Activated CD4-positive, alpha-beta T cell treated with anti-CD3 and anti-CD28 coated beads, Interleukin-2, Interleukin-6, amounts not matched to agents 100 ng/mL and 50 ng/mL, durations not matched to agents 16 hours and 8 hours (primary cell): ENCODE measurements at places on chromosomes 7 and 10.

DNA sequence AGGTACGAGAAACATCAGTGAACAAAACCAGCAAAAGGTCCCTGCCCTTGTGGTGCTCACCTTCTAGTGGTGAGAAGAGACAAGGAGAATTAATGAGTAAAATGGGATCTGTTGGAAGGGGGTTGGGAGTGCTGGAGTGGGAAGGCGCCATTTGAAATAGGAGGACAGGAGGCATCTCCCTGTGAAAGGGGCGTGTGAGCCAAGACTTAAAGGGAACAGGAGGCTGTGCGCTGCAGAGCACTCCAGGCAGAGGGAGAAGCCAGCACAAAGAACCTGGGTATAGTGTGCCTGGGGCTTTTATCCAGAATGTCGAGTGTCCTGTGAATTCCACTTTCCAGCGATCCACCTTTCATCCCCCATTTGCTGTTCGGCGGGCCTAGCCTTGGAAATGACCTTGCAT lies 497.9 kb upstream of the GALNT17 start:
- DNase-seq: no peak

GRCh38 chr10:119225083-119225658 lies 17.8 kb downstream of the GRK5 start:
- DNase-seq: no peak

GRCh38 chr7:5677538-5678294 lies 103.7 kb downstream of the RNF216 start:
- peak; percentile 58 for DNase-seq

GRCh38 chr10:16609211-16609610 lies 87.5 kb upstream of the C1QL3 start:
- DNase-seq: no peak

DNA sequence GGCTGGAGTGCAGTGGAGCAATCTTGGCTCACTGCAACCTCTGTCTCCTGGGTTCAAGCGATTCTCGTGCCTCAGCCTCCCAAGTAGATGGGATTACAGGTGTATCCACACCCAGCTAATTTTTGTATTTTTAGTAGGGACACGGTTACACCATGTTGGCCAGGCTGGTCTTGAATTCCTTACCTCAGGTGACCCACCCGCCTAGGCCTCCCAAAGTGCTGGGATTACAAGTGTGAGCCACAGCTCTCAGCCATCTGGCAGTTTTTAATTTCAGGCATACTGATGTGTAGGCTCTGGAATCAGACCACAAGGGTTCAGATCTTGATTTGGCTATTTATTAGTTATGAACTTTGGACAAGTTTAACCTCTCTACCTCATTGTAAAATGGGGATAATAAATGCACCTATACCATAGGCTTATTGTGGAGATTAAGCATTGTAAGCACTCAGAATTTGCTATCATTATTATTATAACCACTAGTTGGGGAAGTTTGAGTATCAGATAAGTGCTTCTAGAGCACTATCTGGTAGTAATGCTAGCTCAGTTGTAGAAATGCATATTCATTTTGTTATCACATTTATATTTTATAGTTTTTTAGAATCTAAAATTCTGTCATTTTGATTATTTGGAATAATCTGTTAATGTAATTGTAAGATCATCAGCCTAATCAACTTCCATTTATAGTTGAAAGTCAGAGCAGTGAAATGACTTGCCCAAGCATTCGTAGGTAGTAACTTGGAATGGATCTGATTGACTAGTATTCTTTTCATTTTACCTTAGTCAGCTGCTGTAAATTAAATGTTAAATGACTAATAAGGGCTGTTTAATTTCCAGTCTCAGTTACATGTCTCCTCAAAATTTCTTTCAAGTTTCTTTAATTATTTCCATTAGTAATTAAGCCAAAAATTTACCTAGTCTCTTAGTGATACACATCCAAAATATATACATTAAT lies 22.5 kb downstream of the KMT2E start:
- no peak for DNase-seq

DNA sequence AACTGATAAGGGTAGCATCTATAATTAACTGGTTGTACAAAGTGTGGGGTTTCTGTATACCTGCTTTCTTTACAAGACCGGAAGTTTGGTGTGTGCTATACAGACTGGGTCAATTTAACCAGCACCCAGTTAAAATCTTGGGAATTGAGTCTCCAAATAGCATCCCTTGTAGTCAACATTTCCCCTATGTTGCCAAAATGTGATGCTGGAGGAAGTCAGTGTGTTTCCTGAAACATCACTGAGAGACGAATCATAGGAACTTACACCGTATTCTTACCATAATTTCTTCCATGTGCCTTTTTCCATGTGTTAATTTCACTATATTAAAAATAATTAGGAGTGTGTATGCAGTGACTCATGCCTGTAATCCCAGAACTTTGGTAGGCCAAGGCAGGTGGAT lies 1.7 kb downstream of the AKR1C4 start:
- DNase-seq: no peak

- peak; percentile 59 for DNase-seq
Measured at GRCh38 chr10:23994459-23995046, 214.4 kb upstream of the KIAA1217 start.

DNA sequence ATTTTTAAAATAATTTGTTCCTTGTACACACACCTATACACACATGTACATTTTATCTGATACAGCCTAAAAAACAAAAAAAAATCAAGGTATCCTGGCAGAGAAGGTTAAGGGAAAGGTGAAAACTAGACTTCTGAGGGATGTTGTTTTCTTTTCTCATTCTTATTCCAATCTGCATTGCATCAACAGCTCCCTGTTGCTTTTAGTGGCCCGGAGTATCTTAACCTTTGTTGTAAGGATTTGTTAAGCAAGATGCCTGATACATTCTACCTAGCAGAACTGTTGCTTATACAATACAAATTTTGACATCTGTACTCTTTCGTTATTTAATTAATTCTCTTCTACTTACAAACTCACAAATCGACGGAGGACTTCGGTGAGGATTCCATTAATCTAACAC lies 167.4 kb downstream of the GNAI1 start:
- no peak for DNase-seq

- peak; percentile 26 for DNase-seq
Measured at GRCh38 chr10:59240582-59241183, 64.2 kb downstream of the PHYHIPL start.

DNA sequence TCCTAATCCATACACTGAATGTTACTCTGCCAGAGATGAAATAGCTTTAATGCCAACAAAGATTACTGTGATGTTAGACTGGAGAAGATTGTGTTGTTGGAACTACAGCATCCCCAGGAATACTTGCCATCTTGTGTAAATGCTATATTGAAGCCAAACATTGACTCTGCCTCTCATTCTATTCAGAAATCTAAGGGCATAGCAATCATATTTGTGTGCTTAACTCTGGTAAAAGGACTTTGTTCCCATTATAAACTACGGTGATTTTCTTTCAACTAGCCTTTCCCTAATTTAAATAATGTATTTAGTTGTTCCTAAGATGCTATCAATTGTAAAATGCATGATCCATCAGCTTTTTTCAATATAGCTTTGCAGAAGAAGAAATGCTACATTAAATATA lies 498.4 kb upstream of the LRRN3 start:
- no peak for DNase-seq

GRCh38 chr7:23955145-23955544 lies 245.1 kb downstream of the STK31 start:
- peak; percentile 29 for DNase-seq

DNA sequence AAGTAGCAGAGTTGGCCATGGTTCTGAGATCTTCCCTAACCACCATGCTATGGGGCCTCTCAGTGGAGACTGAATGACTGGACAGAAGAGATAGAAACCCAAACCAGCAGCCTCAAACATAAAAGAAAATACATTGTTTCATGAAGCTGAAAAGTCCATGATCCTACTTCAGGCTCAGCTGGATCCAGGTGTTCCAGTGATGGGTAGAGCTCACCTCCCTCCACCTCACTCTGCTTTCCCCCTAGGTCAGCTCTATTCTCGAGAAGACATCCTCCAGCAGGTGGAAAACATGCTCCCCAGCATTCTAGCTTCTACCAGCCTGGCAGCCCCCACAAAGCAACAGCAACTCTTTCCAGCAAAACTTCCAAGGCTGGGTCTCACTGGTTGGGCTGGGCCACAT lies 132.1 kb downstream of the OAT start:
- DNase-seq: no peak

DNA sequence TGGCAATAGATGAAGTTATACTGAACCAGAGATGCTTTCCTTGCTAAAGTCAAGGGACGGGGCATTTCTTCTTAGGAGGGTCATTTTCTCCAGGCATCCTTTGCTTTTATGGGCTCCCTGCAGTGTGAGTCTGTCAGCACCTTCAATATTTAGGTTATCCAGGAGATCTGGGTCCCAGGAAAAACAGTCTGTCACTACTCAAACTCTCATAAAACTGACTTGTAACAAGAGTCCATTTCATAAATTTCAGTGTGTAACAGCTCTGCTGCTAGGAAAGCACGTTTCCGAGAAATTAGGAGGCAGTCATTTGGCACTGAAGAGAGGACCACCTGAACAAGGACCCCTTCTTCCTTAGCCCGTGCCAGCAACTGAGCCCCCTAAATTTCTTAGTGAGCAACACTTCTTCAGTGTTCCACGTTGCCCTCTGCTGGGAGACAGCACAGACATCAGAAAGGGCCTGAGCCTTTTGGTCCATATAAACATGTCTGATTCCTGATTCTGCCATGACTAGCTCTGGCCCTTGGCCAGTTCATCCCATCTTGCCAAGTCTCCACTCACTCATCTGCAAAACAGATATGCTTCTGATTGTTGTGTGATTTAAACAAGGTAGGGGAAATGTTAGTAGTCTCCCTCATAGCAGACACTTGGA lies 7.2 kb downstream of the GCC1 start:
- DNase-seq: no peak

GRCh38 chr7:159114981-159115380 lies 29.7 kb downstream of the VIPR2 start:
- no peak for DNase-seq

DNA sequence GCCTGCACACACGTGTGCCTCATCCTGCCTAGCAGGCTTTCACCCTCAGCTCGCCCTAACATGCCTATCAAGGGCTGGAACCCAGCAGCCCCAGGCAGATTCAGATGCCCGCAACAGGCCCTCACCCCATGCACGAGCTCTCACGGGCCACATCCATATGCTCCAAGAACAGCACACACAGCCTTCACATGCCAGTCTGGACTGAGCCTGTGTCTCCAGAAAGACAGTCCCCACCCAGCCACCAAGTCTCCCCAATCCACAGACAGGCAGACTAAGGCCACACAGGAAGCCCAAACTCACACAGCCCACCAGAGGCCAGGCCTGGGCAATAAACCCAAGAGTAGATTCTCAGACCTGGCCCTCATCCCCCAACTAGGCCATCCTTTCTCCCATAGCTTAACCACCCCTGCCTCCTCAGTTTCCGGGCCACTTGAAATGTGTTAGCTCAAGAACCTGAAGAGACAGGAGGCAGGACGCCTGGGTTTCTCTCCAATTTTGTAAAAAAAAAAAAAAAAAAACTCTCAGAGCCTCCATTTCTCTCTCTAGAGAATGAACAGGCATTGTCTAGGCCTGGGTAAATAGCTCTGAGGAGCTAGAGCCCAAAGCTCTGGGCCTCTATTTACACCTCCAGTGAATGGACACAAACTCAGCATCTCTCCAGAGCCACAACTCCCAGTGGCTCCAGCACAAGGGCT lies 6.8 kb downstream of the LDB1 start:
- peak; percentile 49 for DNase-seq

DNA sequence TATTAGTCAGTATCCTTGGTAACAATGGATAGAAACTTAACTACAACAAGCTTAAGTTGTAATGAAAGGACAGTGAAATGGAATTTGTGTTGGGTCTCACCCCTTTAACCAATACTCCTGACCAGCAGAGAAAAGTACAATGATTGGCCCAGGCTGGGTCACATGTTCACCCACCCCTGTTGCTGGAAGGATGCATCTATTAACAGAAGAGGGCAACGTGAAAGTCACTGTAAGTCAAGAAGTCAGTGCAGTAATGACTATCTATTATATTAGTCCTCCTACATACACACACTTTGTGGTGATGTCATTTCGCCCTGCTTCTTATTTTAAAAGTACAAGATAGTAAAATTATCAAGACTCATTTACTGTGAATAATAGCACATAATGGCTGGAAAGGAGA lies 16.2 kb downstream of the PNLIPRP2 start:
- no peak for DNase-seq

DNA sequence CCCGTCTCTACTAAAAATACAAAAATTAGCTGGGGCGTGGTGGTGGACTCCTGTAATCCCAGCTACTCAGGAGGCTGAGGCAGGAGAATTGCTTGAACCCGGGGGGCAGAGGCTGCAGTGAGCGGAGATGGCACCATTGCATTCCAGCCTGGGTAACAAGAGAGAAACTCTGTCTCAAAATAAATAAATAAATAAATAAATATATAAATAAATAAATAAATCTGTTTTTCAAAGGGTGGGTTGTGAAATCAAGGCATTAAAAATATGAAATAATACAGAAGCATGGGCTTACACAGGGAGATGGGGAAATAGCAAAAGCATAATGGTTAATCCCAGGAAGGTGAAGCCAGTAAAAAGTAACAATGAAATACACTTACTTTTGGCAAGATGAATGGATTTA lies 93.9 kb downstream of the LYZL2 start:
- DNase-seq: no peak

DNA sequence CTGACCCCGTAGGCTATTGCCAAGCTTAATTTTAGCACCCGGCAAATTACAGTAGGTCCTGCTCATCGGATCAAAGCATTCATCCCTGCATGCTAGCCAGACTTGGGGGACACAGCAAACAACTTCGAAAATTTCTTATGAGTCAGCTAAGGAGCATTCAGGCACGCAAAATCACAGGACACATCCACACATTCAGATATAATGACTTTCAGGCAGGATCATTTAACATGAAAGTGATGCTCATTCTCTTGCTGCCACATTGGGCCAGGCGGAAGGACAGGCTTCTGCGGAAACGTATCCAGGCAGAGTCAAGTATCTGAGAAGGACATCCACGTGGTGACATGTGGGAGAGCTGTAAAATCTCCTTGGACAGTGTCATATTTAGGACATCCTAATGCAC lies 474.0 kb upstream of the NRP1 start:
- no peak for DNase-seq

GRCh38 chr10:70913893-70914240 lies 25.5 kb upstream of the PCBD1 start:
- DNase-seq: no peak

DNA sequence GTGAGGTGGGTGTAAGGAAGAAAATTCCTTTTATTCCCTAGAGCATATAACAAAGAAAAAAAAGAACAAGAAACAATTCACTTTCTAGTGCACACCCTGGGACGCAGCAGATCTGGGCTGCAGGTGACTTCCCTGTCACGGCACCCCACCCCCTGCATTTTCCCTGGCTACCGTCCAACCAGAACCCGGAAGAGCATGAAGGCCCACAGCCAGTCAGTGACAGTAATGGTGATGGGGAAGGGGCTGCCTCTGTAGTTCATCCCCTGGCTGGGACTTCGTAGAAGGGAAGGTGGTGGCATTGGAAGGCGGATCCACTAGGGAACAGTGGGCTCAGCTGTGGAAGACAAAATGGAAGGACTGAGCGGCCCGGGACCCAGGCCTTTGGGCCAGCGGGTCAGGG lies 236.7 kb downstream of the BUB3 start:
- DNase-seq: no peak

DNA sequence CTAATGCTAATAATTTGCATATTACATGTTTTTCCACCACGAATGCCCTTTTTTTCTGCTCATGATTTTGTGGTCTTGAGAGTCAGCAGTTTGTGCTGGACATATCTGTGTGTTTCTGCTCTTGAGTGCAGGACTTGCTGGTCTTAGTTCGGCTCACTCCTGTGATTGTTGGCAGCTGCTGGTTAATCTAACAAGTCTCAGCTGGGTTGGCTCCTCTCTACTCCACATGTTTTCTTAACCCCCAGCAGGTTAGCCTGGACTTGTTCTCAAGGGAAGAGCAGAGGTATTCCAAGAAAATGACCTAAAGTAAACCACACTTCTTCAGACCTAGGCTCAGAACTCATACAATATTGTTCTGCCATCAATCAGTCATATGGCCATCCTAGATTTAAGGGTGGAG lies 1238.9 kb downstream of the XPNPEP1 start:
- no peak for DNase-seq
